T1000 (cell line): ENCODE measurements at places on chromosomes 7 and 10.
A peak's percentile ranks its signal among the peaks of the same experiment; 100 is the strongest.

DNA sequence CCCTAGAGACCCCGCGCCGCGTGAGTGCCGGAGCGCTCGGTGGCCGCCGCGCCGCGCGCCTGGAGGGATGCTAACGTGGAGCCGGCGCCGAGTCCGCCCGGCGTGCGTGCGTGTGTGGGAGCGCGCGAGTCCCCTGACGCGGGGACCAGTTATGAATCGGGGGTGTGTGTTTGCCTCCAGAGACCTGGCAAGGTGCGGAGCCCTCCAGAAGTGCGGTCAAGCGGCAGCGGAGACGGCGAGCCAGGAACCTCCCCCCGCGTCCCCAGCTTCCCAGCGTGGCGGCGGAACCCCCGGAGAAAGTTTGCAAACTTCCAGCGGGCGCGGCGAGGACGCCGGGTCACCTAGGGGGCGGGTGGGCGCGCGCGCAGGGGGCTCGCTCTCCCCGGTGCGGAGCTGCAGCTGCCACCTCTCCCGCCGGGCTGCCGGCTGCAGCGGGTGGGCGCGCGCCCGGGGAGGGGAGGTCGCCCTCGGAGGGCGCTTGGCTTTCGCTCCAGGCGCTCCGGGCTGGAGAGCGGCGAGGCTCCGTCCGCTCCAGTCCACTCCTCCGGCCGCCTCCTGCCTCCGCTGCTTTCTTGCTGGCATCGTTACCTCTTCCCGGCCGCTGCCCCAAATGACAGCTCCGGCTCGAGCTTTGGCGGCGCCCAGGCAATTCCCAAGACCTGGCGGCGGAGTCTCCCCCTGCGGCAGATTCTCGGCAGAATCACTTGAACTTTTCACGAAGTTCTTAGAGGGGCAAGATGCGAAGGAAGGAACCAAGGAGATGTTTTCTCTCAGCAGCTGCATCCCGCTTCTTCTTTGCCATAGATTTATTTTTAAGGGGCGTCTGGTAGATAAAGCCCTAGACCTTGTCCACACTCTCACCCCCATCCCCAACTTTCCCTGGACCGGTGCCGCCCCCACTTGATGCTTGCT is 2.3 kb upstream of the CREB5 start:
- DNase-seq: no peak

- DNase-seq: no peak
Observed at GRCh38 chr7:157389951-157390730, 53.3 kb downstream of the DNAJB6 start.

DNA sequence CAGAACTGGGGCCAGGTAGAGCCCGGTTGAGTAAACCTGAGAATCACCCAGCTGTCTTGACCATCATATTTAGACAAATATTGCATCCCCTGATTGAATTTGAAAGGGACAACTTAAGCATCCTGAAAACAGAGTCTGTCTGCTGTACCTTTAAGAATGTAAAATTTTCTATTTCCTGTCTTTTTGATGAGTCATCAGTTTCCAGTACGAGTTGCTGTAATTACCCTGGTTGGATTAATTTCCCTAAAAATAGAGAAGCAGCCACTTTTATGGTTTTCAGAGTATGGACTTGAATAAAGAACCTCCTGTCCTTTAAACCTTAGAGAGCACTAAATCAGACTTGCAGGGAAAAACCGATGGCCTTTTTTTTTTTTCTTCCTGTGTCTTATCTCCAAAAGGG is 164.6 kb upstream of the SH2B2 start:
- DNase-seq: no peak

DNA sequence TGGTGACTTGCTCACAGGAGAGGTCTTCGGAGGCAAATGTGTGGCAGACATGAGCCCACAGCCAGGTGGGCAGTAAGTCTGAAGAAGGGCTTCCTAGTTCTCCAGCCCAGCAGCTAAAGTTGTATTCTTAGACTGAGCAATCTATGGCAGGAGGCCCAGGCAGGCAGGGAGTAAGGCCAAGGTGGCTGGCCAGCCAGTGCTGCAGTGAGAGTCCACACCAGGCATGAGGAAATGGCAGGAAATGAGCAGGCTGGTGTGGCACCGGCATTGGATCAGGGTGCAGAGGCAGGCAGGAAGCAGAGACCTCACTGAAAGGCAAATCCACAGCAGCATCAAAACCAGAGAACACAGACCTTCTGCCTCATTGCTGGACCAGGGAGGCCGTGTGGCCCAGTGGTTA is 84.6 kb upstream of the PDE1C start:
- DNase-seq: no peak

DNA sequence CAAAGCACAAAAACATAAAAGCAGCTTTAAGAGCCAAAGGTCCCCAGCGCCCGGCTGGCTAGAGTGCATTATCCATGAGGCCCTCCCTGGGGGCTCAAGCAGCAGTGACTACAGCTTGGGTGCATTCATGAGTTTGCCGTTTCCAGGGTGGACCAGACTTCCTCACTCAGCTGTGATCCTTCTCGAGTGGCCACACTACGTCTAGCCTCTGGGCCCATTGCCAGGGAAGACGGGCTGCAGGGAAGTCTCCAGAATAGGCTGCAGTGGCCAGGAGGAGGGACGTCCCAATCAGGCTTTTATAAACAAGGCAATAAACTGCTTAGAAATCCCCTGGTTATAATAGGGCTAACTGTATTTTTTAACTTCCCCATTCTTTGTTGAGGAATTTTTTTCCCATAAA is 89.4 kb upstream of the C1QL3 start:
- DNase-seq: no peak

DNA sequence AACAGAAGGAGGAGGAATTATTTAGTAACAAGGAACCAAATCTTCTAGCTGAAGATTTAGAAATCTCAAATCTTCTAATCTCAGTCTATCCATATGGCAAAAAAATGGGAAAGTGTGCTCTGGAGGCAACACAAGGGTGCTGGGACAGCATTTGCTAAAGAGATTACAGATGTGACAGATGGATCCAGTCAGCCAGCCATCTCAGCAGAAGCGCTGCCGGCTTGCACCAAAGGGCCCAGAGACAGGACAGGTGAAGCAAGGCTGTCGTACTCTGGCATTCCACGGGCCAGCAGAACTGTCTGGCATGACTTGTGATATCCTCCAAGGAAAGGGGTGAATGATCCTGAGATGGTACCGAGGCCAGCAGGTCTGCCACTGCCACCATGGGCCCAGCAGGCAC is 45.7 kb upstream of the GJD4 start:
- no peak for DNase-seq

- DNase-seq: no peak
Observed at GRCh38 chr7:90433221-90433620, 30.0 kb downstream of the CLDN12 start.

GRCh38 chr10:63553031-63553430 is 31.8 kb downstream of the REEP3 start:
- no peak for DNase-seq

GRCh38 chr10:77889277-77889903 is 37.2 kb downstream of the DLG5 start:
- no peak for DNase-seq

DNA sequence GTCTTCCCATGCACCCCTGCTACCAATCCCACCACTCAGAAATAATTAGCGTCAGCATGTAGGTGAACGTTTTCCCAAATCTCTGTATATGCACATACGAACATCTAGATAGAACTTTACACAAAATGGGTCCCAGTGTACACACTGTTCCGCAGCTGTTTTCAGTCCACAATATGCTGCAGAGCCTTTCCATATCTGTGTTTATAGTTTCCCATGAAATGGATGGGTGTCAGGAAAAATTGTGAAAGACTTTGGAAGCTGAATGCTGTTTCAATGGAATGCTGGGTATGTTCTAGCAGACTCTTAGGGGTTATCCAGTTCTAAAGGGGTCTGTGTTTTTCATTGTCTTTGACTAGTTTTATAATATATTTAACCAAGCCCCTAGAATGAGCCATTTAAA is 13.8 kb downstream of the GRK5 start:
- DNase-seq: no peak

GRCh38 chr10:97020452-97021400 is 165.0 kb downstream of the SLIT1 start:
- DNase-seq: no peak

- no peak for DNase-seq
Observed at GRCh38 chr10:49082766-49083165, 32.6 kb downstream of the VSTM4 start.

- no peak for DNase-seq
Observed at GRCh38 chr7:128302139-128302538, 41.6 kb downstream of the RBM28 start.

DNA sequence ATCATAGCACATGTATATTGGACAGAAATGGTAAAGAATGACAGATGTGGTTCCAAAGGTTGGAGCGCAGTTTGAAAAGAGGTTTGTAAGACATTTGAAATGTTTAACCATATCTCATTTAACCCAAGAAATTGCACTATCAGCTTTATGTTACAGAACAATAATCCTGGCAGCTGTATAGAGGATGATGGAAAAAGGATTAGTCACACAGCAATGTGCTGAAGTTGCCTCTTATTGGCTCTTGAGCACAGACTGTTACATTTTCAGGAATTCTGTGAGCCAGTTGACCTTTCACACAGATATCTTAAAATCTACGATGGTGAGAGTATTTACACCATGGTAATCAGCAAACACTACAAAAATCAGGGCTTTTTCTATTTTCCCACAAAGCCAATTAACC is 3.9 kb downstream of the COG5 start:
- no peak for DNase-seq

DNA sequence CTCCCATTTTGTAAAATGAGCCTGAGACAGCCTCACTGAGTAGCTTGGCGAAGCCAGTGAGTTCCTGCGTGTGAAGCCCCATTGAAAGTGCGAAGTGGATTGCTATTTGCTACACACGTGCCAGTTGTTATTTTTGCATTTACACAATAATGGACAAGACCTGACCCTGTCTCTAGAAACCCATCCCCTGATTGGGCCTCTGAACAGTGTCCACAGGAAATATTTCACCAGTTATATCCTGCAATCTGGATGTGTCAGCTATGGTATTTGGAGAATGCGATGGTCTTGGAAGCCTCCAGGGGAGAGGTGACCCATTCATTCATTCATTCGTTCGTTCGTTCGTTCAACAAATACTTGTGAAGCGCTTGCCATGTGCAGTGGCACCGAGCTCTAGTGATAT is 37.1 kb downstream of the COL13A1 start:
- no peak for DNase-seq

GRCh38 chr10:83753490-83753889 is 385.8 kb upstream of the GHITM start:
- DNase-seq: no peak

- no peak for DNase-seq
Observed at GRCh38 chr7:139870380-139870779, 41.3 kb downstream of the TBXAS1 start.

- DNase-seq: no peak
Observed at GRCh38 chr7:129830949-129831348, 121.8 kb downstream of the UBE2H start.

GRCh38 chr10:17768496-17768895 is 16.5 kb downstream of the TMEM236 start:
- no peak for DNase-seq

GRCh38 chr7:86815556-86815955 is 171.8 kb downstream of the GRM3 start:
- no peak for DNase-seq

DNA sequence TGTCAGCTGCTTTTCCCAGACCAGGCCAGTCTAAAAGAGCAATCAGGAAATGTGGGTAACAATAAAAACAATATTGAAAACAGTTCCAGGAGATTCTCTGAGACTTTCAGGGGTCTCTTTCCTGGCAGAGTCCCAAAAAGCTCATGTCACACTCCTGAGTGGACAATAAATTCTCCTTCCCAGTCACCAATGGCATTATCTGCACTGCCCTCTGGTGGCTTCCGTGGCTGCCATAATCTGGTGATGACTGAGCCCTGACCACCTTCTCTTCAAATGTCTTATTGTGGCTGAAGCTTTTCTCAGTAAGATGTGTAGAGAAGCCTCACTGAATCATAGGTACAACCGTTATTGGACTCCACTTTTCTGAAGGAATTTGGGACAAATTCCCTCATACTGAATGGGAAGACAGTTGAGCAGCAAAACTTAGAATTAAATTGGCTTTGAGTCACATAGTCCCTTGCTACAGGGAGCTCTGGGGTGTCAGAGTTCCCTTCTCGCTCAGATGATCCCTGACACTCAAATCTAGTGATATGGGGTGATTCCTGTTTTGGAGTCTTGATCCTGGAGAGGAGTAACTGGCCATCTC is 24.4 kb upstream of the ASAH2 start:
- no peak for DNase-seq

DNA sequence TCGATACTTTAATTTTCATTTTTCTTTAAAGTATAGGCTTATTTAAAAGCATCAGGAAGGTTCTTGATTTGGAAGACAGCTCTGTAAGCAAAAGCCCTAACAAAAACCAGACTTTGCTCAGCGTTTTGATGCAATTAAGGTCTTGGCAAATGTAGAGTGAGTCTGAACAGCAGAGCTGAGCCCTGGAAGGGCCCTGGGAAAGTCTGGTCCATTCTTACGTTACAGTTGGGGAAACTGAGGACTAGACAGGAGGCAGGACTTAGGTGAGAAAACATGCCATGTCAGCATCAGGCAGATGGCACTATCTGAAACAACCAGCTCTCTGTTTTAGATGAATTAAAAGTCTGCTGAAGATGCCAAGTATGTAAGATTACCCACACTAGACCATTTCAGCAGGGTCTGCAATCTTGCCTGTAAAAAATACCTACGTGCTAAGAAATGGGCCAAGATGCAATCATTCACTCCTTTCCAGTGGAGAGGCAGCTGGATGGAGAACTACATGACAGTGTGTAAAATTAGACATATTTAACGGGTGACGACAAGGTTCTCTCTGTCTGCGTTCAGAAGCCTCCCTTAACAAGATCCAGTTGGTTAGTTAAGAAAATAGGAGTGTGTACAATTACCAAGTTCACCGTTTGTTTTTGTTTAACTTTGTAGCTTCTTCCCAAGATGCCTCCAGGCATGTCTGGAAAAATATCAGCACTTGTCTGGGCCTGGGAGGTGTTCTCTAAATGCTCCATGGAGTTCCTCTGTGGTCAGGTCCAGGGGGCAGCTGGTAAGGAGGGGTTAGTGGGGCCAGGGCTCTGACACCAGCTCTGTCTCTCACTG is 502.3 kb upstream of the ZMIZ1 start:
- DNase-seq: no peak

- DNase-seq: no peak
Observed at GRCh38 chr10:77492368-77492994, 145.1 kb downstream of the KCNMA1 start.

- DNase-seq: no peak
Observed at GRCh38 chr7:19916046-19916445, 142.6 kb upstream of the TMEM196 start.

GRCh38 chr7:141573511-141573910 is 22.3 kb downstream of the AGK start:
- no peak for DNase-seq

GRCh38 chr7:121831351-121831750 is 41.6 kb upstream of the PTPRZ1 start:
- DNase-seq: no peak

GRCh38 chr7:156152390-156152789 is 340.1 kb upstream of the SHH start:
- DNase-seq: no peak

GRCh38 chr7:44633254-44634186 is 27.1 kb downstream of the OGDH start:
- DNase-seq: peak; percentile 70

- no peak for DNase-seq
Observed at GRCh38 chr7:2276107-2276506, 34.1 kb downstream of the NUDT1 start.

GRCh38 chr7:85457911-85458310 is 271.1 kb upstream of the SEMA3D start:
- DNase-seq: no peak
